ENCODE measurements at places on chromosomes 4 and X.
A peak's percentile ranks its signal among the peaks of the same experiment; 100 is the strongest.

DNA sequence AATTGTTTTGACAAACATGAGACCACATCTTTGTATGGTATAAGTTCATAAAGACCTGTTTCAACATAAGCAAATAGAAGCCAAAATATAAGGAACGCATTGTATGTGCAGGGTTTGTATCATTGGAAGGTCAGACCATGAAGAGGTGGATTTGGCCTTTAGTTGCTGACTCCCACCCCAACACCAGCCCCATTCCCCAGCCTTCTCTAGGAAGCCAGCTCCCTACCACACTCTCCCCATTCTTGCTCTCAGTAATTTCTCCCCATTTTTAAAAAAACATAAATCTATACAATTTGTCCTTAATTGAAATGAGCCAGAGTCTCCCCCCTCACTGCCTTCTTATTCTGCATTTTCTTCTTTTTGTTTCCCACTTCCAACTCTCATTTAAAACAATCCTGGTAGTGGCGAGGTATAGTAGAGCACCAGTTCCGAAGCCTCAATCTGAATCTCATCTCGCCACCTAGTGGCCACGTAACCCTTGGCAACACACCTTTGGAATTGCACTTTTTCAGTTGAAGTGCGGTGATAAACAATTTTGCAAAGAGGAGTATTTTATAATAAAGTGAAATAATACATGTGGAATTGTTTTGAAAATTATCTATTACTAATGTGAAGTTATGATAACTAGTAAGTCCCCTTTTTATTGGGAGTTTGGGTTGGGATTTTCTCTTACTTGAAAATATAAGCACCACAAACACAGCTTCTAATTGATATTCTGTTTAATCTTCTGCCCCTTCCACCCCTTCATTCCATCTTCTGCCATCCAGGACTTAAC lies 126.6 kb downstream of the ASB9 start:
- DNase-seq = peak; percentile 15

GRCh38 chrX:100643956-100644860 lies at the start of gene SRPX2:
Gene SRPX2 (plus strand): TSS chrX:100644199. CDS start chrX:100646323, 2,124 bp downstream.
- no peak for DNase-seq

DNA sequence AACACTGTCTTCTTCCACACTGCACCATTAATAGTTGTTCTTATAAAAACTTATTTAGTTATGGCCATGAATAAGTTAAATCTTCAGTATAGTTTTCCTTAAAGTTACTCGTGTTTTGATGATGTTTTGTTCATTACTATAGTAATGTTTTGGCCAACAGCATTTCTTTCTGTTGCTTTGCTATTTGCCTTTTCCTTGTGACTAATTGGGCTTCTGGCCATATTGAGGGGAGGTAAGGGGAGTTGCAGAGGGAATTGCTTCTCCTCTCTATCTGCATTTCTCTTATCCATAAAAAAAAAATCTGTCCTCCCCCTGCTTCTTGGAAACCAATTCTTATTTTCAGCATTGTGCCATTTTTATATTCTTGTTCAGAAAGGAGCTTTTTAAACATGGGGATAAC lies 42.7 kb upstream of the ZCCHC12 start:
- no peak for DNase-seq

- DNase-seq = no peak
Measured at GRCh38 chr4:78784236-78784865, 8.2 kb downstream of the BMP2K start.

- no peak for DNase-seq
Measured at GRCh38 chr4:156330436-156331031, 376.9 kb upstream of the CTSO start.

DNA sequence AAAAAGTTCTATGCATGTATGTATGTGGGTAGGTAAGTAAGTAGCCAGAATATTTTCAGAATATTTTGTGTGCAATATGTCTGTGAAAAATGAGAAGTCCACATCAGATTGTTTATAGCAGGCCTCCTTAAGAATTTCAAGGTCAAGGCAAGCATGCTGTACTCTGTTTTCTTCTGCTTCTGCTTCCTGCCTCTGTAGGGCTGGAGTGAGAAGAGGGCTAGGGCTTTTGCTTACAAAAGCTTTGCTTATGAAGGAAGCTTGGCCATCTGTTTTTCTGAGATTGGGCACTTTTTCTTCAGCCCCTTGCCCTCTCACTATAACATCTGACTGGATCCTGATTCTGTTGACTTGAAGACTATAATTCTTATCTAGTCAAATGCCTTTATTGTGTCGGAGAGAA lies 150.4 kb downstream of the EMCN start:
- no peak for DNase-seq

DNA sequence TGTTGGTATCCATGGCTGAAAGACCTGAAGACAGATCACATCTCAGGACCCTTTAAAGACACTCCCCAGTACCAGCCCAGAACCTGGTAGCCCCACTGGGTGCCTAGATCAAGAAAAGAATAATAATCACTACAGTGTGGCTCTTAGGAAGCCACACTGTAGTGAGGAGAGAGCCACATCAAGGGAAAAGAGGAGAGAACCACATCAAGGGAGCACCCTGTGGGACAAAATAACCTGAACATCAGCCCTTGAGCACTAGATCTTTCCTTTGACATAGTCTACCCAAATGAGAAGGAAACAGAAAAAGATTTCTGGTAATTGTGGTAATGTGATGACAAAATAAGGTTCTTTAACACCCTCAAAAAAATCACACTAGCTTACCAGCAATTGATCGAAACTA lies 15.3 kb downstream of the RTL3 start:
- DNase-seq = no peak

- no peak for DNase-seq
Measured at GRCh38 chrX:44422631-44423030, 79.2 kb upstream of the EFHC2 start.

GRCh38 chrX:126485409-126485808 lies 67.2 kb downstream of the DCAF12L1 start:
- DNase-seq = no peak

DNA sequence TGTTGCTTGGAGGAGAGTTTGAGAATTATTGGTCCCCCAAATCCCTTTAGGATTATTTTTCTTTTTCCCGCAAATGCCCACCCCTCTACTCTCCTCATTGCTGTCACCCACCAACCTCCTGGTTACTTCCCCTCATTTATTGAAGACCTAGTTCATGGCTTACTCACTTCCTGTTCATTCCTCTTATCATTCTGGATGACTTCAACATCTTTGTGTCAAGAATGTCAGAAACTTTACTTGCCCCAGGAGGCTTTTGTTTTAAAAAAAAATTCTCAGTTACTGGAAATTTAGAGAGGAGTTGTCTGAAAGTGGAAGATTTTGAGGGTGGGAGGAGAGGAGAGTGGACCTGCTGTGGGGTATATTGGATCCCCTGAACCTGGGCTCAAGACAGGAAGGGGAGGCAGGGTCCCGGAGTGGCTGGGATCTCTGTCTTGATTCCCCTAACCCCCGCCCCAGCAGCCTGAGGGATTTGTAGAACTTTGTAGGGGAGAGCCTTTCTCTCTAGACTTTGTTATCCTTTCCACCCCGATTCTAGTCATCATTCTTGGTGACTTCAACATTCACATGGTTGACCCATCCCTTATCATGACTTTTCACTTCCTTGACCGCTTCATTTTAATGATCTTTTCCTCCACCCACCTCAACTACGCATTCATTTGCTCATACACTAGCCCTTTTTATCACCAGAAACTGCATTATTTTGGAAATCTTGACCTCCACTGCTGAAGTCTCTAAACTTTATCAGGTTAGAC lies 69.9 kb upstream of the ESX1 start:
- DNase-seq = no peak

DNA sequence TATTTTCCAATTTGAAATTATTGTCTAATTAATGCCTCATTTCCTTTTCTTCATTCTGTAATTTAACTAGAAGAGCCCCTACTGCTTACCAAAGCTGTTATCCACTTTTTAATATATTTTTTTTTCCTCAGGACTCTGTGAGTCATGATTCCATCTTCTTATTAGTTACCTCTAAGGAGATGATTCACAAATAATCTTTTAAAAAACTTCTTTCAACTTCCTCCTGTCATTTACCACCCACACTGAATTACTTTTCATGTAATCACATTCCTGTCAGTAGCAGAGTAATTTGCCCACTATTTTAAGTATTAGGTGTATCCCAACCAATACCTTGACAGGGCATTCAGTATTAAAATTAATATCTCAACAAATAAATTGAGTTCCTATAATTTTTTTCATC lies 470.9 kb upstream of the ADGRL3 start:
- no peak for DNase-seq

GRCh38 chr4:186924723-186925122 lies 201.1 kb upstream of the FAT1 start:
- no peak for DNase-seq

- no peak for DNase-seq
Measured at GRCh38 chr4:113141901-113142346, 92.5 kb downstream of the ANK2 start.

DNA sequence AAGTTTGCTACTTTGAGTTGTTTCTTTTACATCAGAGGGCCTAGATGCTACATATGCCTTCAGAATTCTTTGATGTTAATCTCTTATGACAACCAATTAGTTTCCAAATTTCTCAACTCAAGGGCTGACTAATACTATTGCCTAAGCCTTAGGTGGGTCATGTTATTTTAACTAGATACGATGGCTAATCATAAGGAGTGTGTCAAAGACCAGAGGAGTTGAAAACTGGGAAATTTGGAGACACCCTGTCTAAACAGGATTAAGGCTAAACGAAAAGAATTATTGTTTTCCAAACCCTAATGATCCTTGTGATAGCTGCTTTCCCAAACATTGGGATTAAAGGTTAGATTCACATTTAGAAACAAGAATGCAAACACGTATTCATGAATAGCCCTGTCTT lies 228.5 kb downstream of the PCDH7 start:
- DNase-seq = no peak

DNA sequence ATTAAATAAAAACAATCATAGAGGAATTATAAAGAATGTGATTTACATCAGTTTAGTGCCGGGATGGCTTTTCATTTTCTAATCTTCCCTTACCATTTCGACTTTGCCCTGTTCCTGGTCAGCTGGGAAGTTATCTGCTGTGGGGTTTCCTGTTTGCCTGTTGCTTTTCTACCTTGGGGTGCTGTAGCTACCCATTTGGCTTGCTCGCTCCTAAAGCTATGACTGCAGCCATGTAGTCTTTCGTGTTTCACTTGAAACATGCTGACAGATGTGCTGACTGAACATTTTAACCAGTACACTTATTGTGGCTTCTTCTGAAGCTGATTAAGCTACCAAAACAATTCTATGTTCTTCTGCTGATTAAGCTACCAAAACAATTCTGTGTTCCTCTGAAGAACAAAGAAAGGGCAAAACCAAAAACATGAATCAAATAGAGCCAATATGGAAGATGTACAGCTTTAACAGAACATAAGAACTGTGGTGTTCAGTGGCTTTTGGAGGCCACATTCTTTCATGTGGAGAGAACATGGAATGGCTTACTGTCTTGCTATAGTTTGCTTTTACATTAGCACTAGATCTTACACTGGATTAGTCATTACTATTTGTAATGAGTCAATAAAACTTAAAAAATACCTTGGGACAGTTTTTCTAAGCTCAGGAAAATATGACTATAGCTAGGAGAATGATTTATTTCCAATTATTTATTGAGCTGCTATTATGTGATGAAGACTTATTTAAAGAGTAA lies 440.4 kb downstream of the SPRY1 start:
- DNase-seq = no peak

GRCh38 chr4:159206427-159206871 lies 103.6 kb downstream of the RAPGEF2 start:
- DNase-seq = no peak

GRCh38 chr4:103364083-103364482 lies 165.9 kb upstream of the CENPE start:
- no peak for DNase-seq

- DNase-seq = no peak
Measured at GRCh38 chr4:108119199-108119800, 49.4 kb downstream of the LEF1 start.

DNA sequence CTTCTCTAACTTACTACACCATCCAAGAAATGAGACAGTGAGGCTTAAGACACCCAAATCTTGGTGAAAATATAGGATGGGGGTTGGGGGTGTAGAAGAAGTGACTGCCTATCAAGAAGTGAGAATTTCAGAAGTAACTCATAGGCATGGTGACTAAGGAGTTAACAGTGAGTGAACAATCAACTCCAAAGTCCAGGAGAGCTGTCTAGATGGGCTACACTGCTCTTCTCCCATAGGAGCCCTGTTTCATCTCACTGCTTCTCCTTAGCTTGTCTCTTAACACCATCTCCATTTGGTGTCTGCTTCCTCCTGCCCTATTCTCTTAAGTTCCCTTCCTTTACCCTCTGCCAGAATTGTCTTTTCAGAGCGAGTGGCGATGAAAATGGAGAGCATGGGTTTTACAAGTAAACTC lies 22.7 kb downstream of the FABP2 start:
- no peak for DNase-seq

DNA sequence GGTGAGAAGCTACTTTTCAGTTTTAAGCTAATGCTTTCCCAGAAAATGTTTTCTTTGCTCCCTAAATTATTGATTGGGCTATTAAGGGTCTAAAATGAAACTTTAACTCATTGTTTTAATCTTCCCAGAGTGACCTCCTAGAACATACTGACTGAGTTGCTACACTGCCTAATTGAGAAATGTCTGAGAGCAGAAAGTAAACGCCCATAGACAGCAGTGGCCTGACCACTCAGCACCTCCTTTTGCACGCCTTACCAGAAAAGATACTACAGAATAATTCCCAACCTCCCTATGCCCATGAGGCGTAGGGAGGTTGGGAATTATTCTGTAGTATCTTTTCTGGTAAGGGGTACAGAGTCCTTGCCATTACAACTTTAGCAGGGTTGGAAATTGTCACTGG lies 381.8 kb upstream of the LCORL start:
- no peak for DNase-seq

DNA sequence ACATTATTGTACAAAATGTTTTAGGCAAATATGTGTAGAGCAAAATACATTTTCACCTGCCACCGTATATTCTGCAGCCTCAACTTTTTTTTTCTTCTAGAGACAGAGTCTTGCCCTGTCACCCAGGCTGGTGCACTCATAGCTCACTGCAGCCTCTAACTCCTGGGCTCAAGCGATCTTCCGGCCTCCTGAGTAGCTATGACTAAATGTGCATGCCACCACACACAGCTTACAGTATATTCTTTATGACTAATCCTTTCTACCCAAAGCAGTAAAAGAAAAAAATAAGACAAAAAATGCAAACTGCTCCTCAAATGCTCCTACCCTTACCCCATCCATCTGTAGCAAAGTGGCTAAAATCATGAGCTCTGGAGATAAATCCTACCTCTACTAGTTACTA lies 426.3 kb downstream of the KCNIP4 start:
- DNase-seq = no peak

DNA sequence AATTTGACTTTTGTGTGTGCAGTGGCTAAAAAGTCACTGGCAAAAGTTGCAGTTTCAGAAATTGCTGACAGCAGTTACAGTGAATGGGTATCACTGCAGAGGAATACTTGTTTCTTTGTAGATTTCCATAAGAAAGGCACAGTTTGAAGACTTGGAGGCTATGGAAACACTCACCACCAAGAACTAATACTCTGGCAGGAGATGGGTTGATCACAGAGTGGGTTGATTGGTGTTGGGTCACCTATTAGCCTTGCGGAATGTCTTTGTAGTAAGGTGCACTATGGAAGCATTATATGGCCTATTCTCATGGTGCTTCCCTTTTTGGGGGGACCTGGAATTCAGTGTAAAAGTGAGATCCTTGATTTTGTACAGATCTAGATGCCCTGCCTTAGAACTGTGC lies 502.8 kb downstream of the CFAP47 start:
- DNase-seq = no peak

GRCh38 chr4:135368831-135369230 lies 1167.2 kb upstream of the PABPC4L start:
- no peak for DNase-seq
